Anterior cingulate cortex (tissue), 58 donors: ENCODE measurements at places on chromosomes 16 and 17.

GRCh38 chr16:86243123-86243473 lies 267.2 kb upstream of the FOXF1 start:
- no peak for DNase-seq

DNA sequence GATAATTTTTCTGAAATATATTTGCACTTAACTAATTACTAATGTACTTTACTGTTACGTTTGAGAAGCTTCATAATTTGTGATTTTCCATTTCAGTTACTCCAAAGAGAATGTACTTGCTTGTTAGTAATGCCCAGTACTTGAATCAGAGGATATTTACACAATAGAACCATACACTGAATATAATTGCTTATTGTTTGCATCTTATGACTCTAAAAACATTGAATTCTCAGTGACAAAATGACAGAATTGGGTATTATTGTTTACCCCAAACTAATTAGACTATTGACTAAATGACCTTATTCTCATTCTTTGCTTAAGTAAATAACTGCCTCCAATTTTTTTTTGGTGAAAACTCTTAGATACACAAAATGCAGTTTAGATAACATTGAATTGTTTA lies 8.9 kb downstream of the CCP110 start:
- no peak for DNase-seq

DNA sequence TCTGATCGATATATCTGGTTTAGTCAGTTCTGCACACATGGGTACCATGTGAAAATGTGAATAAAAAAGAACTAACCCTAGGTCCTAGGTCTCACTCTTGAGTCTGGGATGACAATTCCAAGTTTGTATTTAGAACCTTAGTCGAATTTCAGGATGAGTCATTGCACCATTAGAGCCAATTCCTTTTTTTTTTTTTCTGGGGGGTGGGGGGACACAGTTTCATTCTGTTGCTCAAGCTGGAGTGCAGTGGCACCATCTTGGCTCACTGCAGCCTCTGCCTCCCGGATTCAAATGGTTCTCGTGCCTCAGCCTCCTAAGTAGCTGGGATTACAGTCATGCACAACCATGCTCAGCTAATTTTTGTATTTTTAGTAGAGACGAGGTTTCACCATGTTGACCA lies 41.6 kb downstream of the SPAG9 start:
- no peak for DNase-seq

DNA sequence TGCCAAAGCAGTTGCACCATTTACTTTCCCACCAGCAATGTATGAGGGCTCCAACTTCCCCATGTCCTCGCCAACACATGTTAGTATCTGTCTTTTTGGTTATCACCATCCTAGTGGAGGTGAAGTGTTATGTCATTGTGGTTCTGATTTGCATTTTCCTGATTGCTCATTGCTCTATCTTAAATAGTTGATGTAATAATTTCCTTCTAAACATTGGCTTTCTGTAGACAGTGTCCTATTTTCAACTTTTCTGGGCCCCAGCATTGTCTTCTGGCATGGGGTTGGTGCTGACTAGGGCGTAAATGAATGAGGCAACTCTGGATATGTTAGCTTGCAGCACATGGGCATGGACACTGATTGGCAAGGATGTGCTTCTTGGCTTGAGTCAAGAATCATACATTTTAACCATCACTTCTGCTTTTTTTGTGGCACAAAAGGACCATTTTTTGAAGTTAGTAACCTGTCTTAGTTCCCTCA lies 25.1 kb downstream of the PLCG2 start:
- no peak for DNase-seq

DNA sequence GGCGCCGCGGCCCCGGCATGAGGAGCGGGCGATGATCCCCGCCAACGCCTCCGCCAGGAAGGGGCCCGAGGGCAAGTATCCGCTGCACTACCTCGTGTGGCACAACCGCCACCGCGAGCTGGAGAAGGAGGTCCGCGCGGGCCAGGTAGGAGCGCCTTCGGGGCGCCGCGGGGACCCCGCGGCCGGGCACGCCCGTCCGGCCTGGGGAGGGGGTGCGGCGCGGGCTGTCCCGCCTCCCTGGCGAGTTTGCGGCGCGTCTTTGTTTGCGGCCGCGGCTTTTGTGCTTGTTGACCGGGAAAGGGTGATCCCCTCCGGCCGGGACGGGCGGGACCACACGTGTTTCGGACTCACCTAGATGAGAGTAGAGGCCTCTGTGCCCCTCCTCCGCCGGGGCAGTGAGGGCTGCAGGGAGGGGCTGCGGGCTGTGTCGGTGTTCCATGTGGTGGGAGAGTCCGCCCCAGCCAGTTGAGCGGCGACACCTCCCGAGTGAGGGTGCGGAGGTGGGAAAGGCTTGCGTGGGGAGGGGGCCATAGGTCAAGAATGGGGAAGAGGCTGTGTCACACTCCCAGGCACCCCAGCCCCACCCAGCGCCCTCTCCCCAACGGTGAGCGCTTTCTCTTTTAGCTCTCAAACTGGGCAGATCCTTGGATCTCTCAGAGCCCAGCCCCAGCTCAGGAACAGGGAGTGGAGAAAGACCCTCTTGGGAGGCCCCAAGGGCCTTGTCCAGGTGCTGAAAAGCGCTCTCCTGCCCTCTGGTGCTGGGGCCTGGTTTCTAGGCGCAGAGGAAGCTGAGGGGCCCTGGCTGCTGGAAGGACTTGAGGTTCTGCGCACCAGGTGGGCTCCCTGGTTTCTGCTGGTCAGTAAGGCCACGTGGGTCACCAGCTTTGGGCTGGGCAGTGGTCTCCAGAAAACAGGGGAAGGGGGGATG lies 923 bp downstream of the ANKRD13B start:
- DNase-seq, result no peak

DNA sequence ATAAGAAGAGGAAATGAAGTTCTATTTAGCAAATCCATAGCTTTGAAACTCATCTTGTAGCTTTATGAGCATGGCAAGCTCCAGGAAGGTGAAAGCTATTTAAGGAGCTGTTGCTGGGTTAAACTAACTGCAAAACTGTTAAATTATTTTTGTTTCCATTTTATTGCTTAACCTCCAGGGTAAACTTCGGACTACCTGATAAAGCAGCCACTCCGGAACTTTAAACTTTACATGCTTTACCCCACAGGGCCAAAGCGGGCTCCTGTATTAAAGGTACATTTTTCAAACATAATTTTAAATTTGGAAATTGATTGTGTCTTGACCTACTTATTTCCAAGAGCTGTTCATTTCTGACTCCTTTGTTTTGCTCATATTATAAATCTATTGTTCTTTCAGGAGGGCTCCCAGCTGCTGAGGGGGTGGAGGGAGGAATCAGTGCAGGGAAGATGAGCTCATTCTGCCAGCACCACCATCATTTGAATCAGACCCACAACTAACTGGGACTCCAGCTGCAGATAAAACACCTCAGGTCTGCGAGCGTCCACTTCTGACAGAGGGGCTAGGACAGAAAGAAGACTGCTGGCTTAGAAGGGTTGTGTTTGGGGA lies 157.9 kb downstream of the IRX3 start:
- no peak for DNase-seq

DNA sequence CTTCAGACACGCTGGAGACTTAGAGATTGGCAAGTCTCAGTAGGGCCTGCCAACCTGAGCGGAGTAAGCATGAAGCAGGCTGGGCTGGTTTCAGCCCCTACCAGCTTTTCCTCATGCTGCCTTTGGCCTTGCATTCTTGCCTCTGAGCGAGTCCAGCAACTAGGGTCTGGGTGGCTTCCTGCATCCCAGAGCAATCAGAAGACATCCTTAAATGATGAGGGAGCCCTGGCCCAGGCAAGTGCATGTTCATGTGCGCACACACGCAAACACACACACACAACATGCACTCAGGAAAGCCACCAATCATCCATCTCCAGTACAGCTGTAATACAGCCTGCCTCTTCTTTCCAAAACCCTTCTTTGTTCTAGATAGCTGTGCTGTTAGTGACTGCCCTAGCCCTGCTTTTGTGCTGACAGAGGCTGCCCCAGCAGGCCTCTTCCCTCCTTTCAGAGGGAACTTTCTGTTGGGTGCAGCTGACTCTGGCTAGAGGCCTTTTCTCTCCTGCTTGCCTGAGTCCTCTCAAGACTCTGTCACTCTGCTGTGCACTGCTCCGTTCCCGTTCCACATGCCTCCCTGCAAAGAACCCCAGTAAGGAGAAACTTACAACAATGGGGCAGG lies 30.7 kb upstream of the TBX2 start:
- no peak for DNase-seq

GRCh38 chr17:77420804-77421629 lies 280.2 kb downstream of the SEC14L1 start:
- no peak for DNase-seq

GRCh38 chr16:14015033-14015432 lies 56.1 kb upstream of the MRTFB start:
- no peak for DNase-seq

DNA sequence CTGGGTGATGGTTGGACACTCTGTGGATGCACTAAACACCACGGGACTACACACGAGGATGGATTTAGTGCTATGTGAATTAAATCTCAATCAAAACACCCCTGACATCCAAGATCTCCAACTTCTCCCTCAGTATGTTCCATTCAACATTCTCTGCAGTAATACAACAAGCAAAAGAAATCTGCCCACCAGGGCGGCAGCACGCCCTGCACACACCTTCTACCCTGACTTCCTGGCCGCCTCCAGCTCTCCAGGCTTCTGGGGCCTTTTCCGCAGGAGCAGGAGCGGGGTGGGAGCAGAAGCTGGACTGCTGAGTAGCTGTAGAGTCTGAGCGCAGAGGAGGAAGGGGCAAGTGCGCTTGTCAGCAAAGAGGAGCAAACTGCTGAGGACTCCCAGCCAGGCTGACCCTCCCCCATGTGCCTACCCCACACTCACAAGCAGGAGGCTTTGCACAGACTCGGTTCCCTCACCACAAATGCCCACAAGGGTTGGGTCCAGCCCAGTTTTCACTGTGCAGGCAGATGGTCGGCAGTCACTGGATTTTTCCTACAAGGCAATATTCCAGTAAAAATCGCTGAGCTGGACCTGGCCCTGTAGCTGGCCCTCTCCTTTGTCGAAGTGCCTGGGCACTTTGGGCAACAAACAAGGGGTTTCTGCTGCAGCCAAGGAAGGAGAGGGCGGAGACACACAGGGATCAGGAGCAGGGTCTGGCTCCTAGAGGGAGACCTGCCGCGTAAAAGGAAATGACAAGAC lies 22.8 kb downstream of the ZDHHC7 start:
- DNase-seq, result no peak

GRCh38 chr17:18259621-18260331 lies 686 bp upstream of the MIEF2 start:
- no peak for DNase-seq
